Muscle of leg (tissue), 16 donors: ENCODE measurements at places on chromosomes 4 and X. TPM values are rescaled to one million over a fixed set of nuclear protein-coding genes. Genes with fewer than 3 reads are reported as not detected.

The PARM1 gene
- 80.0 TPM for polyA plus RNA-seq

The RGS12 gene
- 49.2 TPM for polyA plus RNA-seq

The HPGDS gene
- 7.3 TPM for polyA plus RNA-seq

The NAP1L2 gene
- polyA plus RNA-seq, result 0.88 TPM

The TMPRSS11E gene
- 0.08 TPM for polyA plus RNA-seq

The MAGEC2 gene
- not detected for polyA plus RNA-seq

The LRAT gene
- polyA plus RNA-seq, result 0.20 TPM
